Dermis microvascular lymphatic vessel endothelial cell (primary cell): ENCODE measurements at places on chromosomes 7 and 10.

DNA sequence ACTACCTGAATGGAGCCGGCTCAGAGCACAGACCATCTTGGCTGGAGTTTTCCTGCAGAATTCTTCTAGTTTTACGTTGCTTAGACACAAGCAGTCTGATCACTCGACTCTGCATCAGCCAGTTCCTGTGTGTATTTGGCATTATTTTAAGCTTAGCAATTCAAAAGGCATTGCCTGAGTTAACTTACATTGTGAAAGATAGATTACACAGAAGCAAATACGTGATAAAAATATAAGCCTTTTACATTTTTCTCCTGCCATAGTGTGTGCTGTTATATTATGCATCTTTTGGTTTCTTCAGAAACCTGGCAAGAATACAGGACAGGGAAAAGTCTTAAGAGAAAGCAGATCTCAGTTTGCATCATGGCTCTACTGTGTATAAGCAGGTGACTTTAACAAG is 98.1 kb downstream of the LRRC4 start:
- no peak for DNase-seq

DNA sequence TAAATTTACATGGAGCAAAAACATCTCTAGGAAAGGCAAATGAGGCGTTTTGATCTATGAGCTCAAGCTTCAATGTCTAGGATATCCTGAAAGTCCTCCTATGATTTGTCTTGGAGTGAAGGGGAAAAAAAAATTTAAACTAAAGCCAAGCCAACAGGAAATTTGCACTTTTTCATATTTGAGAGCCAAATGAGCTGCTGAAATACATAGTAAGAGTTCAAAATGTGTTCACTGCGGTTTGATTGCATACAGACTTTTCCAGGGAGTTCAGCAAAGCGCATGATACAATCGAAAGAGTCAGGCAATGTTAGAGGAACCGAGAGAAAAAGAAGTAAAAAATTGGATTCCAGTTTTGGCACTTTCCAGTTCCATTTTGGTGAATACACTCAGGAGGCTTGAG is 633.4 kb upstream of the MGMT start:
- DNase-seq, result no peak

DNA sequence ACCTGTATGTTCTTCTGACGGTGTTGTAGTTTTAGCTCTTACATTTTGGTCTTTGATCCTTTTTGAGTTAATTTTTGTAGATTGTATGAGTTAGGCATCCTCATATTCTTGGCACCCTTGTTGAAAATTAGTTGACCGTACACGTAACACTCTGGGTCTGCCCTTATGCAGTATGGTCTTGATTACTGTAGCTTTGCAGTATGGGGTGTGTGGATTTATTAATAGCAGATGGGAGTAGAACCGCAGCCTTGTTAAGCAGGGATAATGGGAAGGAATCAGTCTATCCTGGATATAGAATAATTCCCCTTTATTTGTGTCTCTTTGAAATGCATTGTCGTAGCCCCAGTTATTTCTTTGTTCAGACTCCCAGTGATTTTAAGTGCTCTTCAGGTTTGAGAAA is 95.5 kb downstream of the UBE3C start:
- no peak for DNase-seq

- DNase-seq, result no peak
These were observed 125.5 kb downstream of the NPY start for GRCh38 chr7:24409431-24410024.
